ENCODE measurements at places on chromosomes 13 and 19.

DNA sequence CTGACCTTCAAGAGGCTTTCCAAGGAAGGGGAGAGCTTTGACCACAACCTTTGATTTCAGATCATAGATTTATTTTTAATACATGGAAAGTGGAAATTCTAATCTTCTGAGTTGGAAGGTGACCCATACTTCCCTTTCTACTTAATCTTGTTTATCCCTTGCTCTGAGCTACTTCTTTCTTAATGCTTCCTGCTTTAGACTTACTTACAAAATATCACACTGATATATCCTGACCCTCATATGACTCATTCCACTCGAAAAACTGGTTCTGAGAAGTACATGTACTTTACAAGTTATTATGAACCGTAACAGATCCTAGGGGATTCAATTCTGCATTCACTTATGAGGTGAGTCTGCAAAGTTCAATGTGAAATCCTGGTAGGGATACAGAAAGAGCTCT lies 76.2 kb upstream of the IRS2 start:
- peak; percentile 68 for DNase-seq

- DNase-seq: no peak
These were observed 6.7 kb downstream of the DBP start for GRCh38 chr19:48630296-48631063.

- DNase-seq: no peak
These were observed 8.0 kb downstream of the RASA3 start for GRCh38 chr13:114124431-114124830.

- DNase-seq: no peak
These were observed 385.3 kb downstream of the KCTD12 start for GRCh38 chr13:76500894-76501293.

GRCh38 chr13:30856005-30856790 lies 49.9 kb upstream of the MEDAG start:
- no peak for DNase-seq

DNA sequence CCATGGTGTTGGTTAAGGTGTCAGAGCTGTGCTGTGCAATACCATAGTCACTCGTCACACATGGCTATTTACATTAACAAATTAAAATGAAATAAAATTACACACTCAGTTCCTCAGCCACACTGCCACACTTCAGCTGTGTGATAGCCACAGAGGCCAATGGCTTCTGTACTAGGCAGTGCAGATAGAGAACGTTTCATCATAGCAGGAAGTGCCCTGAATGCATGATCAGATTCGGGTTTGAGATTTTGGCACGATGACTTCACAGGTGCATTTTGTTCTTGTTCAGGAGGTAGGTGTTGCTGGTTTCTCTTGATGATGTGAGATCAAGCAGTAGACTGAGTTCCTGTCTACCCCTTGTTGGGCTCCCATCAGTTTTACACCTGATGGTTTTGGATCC lies 6.5 kb downstream of the ARMC6 start:
- no peak for DNase-seq

- no peak for DNase-seq
These were observed 856.6 kb upstream of the KLHL1 start for GRCh38 chr13:70964874-70965273.

- DNase-seq: peak; percentile 51
These were observed 198.8 kb downstream of the MYO16 start for GRCh38 chr13:108828086-108828815.

DNA sequence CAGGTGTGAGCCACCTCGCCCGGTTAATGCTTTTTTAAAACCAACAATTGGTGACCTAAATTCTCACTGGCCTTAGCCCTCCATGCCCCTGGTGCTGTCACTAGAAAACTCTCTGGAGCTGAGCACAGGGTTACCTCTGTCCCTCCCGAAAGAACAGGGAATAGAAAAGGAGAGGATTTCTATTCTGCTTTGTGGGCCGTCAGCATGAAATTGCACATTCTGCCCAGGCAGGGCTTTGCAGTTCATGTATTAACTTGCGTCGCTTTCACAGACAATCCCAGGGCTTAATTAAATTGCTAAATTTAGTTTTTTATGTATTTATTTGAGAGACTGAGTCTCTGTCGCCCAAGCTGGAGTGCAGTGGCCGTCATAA lies 583 bp upstream of the ZNF480 start:
- no peak for DNase-seq

GRCh38 chr19:33806434-33806881 lies 9.8 kb downstream of the KCTD15 start:
- DNase-seq: no peak

DNA sequence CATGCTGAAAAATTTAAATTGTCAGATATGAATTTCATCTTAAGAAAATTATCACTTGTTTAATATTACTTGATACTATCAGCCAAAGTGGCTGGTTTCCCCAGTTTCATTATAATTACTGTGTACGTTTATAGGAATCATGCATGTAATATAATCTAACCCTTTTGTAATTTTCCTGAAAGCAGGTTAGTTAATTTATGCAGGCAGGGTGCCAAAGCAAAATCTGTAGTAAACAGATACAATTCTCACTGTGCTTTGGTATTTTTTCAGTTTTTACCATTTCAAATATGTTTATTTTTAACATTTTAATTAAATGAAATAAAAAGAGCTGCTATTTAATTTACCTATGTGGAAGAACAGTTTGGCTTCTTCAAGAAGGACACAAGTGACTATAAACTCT lies 1227.5 kb upstream of the MIR17HG start:
- no peak for DNase-seq

- DNase-seq: no peak
These were observed 491.0 kb downstream of the FGF9 start for GRCh38 chr13:22161871-22162270.

DNA sequence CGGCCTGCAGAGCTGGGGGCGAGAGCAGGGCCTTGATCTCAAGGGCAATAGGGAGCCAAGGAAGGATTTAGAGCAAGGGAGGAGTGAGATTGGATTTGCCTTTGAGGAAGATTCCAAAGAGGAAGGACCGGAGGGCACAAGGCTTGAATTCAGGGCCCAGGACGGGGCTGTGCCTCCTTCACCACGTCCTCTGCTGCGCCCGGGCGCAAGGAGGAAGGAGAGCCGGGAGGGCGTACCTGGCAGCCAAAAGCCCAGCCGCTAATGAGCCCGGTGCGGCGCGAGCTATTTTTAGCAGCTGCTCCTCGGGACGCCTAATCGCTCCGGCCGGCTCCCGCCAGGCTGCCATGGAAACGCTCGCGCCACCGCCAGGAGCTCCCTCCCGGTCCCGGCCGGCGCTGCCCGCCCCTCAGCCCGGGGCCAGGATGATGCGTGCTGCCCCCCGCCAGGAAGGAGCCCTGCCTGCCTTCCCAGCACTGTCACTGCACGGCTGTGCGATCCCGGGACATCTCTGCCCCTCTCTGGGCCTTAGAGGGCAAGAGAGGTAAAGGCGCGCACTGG lies 31.3 kb downstream of the TINCR start:
- DNase-seq: peak; percentile 56

GRCh38 chr13:98896083-98896867 lies 81.6 kb downstream of the DOCK9 start:
- DNase-seq: no peak

GRCh38 chr19:10009714-10010224 lies 535 bp downstream of the COL5A3 start:
- DNase-seq: no peak

DNA sequence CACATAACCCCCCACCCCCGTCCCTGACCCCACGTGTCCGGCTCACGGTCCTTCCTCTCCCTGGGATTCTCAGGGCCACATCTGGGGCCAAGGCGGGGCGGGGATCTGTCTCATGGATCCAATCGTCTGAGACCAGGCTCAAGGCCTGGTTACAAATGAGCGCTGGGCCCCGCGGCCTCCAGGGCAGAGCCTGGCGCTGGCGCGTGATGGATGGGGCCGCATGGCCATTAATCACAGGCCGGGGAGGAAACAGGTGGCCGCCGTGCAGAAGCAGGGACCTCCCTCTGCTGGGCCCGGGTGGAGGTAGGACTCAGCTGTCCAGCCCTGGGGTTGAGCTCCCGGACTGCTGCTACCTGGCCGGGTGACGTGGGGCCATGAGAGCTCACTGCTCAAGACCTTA lies 5.8 kb upstream of the TLE5 start:
- no peak for DNase-seq

DNA sequence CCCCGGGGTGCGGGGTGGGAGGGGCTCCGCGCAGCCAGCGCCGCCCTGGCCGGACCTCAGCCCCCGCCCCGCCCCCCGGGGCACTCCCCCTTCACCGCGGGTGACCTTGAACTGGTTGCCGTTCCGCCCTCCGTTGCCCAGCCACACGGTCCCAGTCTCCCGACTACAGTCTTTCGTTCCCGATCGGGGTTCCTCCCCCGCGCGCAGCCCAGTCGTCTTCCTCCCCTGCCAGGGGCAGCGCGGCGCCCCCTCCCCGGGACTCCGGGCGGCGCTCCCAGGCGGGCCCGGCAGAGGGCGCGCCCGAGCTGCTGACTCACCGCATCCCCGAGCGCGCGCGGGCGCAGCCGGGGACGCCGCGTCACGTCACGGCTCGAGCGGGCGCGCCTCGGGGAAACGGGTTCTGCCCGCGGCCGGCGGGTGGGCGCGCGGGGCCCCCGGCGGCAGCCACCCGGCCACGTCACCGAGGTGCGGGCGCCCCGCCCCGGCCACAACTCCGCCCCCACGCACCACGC lies 459 bp downstream of the MIDN start:
- DNase-seq: peak; percentile 81

DNA sequence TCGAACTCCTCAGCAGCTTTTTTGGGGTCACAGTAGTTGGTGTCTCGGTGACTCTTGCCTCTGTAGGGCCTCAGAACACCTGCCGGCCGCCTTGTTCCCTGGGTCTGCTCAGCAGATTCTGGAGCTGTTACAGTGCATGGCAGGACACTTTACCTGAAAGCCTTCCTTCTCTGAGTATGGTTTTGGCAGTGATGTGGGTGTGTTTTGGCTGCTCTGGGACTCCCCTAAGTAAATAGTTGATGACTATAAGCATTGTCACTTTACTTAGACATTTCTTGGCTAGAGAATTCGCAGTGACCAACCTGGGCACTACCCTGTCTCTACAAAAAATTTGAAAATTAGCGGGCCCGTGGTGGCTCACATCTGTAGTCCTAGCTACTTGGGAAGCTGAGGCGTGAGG lies 7.0 kb downstream of the MAU2 start:
- DNase-seq: no peak

DNA sequence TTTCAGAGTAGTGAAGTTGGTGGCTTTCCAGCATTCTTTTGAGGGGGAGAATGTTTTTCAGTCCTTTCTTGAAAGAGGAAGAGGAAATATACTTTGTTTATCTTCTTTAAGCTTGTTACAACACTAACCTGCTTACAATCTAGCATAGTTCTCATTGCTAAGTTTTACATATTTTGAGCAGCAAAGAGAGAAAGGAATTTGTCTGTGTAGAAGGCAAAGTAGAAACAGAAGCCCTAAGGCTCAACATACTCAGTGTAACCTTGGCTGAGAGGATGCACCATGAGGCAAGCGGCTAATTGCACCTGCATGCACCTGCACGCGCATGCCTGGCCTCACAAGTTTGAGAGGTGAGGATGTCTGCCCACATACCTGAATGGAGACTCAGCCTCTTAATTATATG lies 2.2 kb downstream of the FRY start:
- DNase-seq: no peak

DNA sequence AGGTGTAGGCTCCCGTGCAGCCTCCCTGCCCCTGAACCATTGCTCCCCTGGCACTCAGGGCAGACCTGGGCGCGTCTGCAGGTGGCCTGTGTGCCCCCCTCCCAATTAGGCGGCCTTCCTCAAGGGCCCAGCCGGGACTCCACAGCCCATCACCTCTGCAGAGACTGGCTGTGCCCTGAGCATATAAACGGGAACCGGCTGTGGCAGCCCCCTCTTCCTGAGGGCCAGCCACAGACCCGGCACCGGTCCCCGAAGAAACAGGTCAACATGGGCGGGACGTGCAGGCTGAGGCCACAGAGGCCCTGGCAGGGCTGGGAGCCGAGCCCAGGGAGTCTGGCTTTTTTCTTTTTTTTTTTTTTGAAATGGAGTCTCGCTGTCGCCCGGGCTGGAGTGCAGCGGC lies 12.0 kb downstream of the PIAS4 start:
- no peak for DNase-seq

DNA sequence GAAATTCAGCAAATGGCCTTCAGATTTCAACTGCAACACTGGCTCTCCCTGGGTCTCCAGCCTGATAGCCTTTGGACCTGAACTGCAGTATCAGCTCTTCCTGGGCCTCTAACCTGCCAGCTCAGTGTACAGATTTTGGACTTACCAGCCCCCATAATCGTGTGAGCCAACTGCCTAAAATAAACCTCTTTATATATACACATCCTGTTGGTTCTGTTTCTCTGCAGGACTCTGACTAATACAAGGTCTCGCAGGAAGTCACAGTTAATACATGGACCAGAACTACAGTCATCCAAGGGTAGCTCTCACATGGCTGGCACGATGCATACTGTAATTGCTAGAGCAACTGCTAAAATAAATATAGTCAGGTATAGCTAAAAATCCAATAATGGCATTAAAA lies 85.1 kb downstream of the KATNAL1 start:
- DNase-seq: peak; percentile 47

- no peak for DNase-seq
These were observed 66.7 kb downstream of the EPS15L1 start for GRCh38 chr19:16405091-16405490.

DNA sequence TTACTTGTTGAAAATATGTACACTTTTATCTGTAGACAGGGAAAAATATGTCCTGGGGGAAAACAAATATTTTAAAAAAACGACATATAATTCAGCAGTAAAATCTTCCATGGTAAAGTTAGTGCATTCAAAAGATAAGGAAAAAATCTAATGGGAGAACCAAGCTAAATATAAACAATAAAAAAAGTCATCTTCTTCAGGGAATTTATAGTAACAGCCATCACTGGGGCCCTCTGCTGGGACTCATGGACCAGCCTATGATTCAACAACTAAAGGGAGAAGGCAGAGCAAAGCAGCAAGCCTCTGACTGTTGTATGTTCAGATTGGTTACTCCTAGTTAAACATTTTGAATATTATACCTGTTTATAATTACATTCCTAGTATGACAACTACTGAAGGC lies 93.0 kb downstream of the ITGBL1 start:
- no peak for DNase-seq

- no peak for DNase-seq
These were observed 4.9 kb downstream of the TEX29 start for GRCh38 chr13:111325146-111325890.

GRCh38 chr13:112803422-112803821 lies 113.6 kb downstream of the ATP11A start:
- no peak for DNase-seq

DNA sequence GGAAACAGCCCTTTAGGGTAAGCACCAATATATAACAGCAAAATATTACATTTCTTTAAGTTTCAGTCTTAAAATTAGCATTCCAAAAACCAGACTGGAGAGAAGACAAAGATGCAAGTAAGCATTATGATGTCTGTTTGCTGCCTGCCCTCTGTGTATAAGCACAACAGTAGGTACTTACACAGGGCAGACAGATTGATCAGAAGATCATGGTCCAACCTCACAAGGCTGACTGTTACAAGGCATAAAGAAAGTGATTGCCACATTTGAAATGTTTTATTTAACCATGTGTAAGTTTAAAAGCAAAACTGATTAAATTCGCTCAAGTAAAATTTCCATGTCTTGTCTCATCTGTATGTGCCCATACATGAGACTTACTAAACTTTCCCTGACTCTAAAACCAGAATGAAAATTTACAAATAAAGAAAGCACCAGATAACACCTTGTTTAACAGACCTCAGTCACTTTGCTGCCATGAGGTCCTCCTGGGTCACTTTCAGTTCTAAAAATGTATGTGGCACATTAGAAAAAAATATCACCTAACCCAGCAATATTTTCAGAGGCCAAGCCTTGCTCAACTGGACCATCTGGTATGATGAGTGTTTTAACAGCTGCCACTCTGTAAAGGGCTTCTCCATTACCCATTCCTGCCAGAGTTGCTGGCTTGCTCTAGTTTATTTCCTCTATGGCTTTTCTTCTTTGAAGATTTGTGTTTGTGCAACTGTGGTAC lies 297.0 kb downstream of the RBM26 start:
- no peak for DNase-seq

GRCh38 chr19:32287811-32288227 lies 57.6 kb upstream of the ZNF507 start:
- DNase-seq: peak; percentile 43
